Sciatic nerve (tissue), 2 donors: ENCODE measurements at places on chromosomes 5 and 9. TPM values are rescaled to one million over a fixed set of nuclear protein-coding genes. Genes with fewer than 3 reads are reported as not detected.

DNA sequence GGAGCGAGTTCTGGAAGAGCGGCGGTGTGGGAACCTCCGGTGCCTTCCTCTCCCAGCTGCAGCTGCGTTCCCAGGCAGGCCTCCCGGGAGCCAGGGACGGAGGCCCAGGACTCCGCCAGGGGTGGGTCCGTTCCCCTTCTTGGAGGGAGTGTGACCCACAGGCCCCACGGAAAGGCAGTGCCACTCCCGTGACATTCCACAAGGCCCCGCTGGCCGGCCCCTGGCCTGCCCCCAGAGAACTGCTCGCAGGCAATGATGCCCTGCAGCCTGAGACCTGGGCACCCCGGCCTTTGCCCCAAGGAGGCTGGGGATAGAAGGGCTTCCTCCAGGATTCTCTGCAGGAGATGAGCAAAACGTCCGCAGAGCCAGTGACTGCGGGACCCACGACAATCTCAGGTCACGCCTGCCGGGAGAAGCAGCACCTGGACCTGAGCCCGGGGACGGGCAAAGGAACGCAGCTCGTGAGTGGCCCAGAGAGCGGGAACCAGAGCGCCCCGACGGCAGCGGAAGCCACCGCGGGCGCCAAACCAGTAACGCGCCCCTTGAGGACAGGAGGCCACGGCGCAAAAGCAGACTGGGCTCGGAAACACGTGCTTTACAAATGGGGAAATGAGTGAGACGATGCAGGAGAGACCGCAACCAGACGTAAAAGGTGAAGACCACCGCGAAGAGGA lies 9.3 kb downstream of the OBP2B start:
- DNase-seq = no peak

PCDHGB1 gene
- 7.8 TPM for total RNA-seq

- no peak for DNase-seq
Measured at GRCh38 chr5:126757713-126758357, 19.1 kb upstream of the LMNB1 start.

DNA sequence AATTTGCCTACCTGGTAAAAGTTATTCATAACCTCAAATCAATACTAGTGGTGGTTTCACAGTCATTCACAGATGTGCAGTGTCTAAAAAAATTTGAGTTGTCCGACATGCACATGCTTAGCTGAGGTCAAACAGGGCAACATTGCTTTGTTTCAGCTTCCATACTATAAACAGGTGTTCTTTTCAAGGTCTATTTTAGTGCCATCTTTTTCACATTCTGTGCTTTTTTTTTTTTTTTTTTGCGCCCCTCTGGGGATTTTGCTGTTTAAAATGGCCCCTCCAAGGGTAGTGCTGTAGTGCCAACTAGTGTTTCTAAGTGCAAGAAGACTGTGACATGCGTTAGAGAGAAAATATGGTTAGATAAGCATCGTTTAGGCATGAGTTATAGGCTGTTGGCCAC lies 14.5 kb downstream of the PHAX start:
- no peak for DNase-seq

C9orf40 gene
- 7.8 TPM for total RNA-seq
